Panc1 (cell line): ENCODE measurements at places on chromosomes 1 and 21. TPM values are rescaled to one million over a fixed set of nuclear protein-coding genes. Genes with fewer than 3 reads are reported as not detected.
A peak's percentile ranks its signal among the peaks of the same experiment; 100 is the strongest.

DNA sequence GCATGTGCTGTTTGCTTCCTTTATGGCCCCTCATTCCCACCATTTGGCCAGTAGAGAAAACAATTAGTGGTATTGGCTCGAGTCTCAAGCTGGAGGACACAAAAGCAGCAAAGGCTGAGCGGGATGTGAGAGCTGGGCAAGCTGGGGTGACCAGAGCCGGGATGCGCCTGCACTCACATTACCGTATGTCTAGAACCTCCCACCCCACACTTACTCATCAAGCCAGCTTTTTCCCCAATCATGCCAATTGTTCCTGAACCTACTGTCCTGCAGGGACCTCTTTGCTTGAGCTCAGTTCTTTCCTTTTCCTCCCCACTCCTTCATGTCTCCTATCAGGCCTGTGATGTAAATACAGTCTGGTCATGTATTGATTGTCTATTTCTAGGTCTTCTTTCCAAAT is 45.9 kb downstream of the KIRREL1 start:
- H3K4me3 ChIP-seq, result no peak overlapping the region
- DNase-seq, result no peak
- H3K27me3 ChIP-seq, result no peaks in the 10 kb centered on the region
- H3K36me3 ChIP-seq, result peaks cover 2% of the 10 kb centered on the region; the same call in 1 of the 2 replicates
- no peak overlapping the region; the same call in 1 of the 2 replicates for H3K27ac ChIP-seq

DNA sequence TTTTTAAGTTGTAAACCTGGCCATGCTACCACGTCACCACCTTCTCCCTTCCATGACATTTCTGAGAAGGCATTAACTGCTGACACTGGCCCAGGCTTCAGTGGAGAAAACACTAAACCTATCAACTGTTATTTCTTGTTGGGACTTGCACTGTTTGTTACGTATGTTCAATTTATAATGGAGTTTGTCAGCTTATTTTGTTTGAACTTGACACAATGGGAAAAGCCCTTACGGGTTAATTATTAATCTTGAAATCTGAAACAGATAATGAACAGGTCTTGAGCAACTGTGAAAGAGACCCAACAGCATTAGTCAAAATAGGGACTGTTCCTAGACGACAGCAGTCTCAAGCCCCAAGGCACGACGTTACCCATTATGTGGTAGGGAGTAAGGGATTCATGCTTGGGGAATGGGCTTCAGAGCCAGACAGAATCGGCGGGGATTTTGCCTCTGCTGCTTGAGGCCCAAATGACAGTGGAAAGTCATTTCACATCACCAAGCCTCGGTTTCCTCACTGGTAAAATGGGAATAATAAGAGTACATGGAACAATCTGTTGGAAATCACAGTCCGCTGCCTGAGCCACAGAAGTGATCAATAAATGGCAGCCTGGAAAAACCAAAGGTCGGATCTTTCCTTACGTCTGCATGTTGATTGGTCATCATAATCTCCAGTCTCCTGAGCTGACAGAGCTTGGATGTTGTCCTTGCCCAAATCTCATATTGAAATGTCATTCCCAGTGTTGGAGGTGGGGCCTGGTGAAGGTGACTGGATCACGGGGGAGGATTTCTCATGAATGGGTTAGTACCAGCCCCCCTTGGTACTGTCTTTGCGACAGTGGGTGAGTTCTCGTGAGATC is 44.5 kb downstream of the TIAM1 start:
- H3K27me3 ChIP-seq, result no peaks in the 10 kb centered on the region
- DNase-seq, result no peak
- H3K4me3 ChIP-seq, result no peak overlapping the region
- no peaks in the 10 kb centered on the region for H3K36me3 ChIP-seq
- no peak overlapping the region for H3K27ac ChIP-seq

- no peaks in the 10 kb centered on the region for H3K4me1 ChIP-seq
- no peak for DNase-seq
- no peaks in the 10 kb centered on the region for H3K27me3 ChIP-seq
- H3K36me3 ChIP-seq, result no peaks in the 10 kb centered on the region
- H3K4me3 ChIP-seq, result no peak overlapping the region
- H3K27ac ChIP-seq, result no peak overlapping the region
Measured at GRCh38 chr1:116919802-116920201, 10.1 kb downstream of the PTGFRN start.

CFAP141 gene
- not detected for total RNA-seq

GRCh38 chr1:47696737-47697441 is 259.0 kb downstream of the FOXD2 start:
- DNase-seq, result no peak
- no peak overlapping the region for H3K4me3 ChIP-seq
- no peak overlapping the region for H3K27ac ChIP-seq
- H3K4me1 ChIP-seq, result no peaks in the 10 kb centered on the region
- H3K27me3 ChIP-seq, result no peaks in the 10 kb centered on the region
- no peaks in the 10 kb centered on the region for H3K36me3 ChIP-seq

DIO1 gene
- total RNA-seq, result 0.28 TPM

- H3K27me3 ChIP-seq, result no peaks in the 10 kb centered on the region
- no peaks in the 10 kb centered on the region for H3K36me3 ChIP-seq
- H3K4me1 ChIP-seq, result no peaks in the 10 kb centered on the region
- no peak overlapping the region for H3K27ac ChIP-seq
- H3K4me3 ChIP-seq, result no peak overlapping the region
Measured at GRCh38 chr1:82446955-82447354, 646.2 kb downstream of the ADGRL2 start.

GRCh38 chr1:162230517-162230916 is 146.1 kb downstream of the SPATA46 start:
- no peaks in the 10 kb centered on the region for H3K36me3 ChIP-seq
- no peaks in the 10 kb centered on the region for H3K27me3 ChIP-seq
- DNase-seq, result no peak
- no peak overlapping the region for H3K4me3 ChIP-seq

- no peak overlapping the region for H3K4me3 ChIP-seq
- DNase-seq, result no peak
- no peaks in the 10 kb centered on the region for H3K36me3 ChIP-seq
Measured at GRCh38 chr1:207960346-207960745, 49.4 kb upstream of the CD34 start.

- H3K4me3 ChIP-seq, result no peak overlapping the region
- DNase-seq, result no peak
- H3K27ac ChIP-seq, result no peak overlapping the region
- no peaks in the 10 kb centered on the region for H3K4me1 ChIP-seq
Measured at GRCh38 chr1:108114033-108114599, 86.0 kb downstream of the SLC25A24 start.

COL8A2 gene
- total RNA-seq, result 1.2 TPM

- 0 out of 2 replicates have a peak, but pooled peaks cover 2% of the 10 kb centered on the region for H3K4me1 ChIP-seq
- H3K27ac ChIP-seq, result no peak overlapping the region
- DNase-seq, result no peak
- H3K4me3 ChIP-seq, result peak overlapping the region; percentile 23; the same call in 1 of the 2 replicates
- H3K27me3 ChIP-seq, result peaks cover 41% of the 10 kb centered on the region
Measured at GRCh38 chr1:153262070-153262366, 2.5 kb downstream of the LORICRIN start.

MIB2 gene
- total RNA-seq, result 74.5 TPM

C8B gene
- total RNA-seq, result not detected

DNA sequence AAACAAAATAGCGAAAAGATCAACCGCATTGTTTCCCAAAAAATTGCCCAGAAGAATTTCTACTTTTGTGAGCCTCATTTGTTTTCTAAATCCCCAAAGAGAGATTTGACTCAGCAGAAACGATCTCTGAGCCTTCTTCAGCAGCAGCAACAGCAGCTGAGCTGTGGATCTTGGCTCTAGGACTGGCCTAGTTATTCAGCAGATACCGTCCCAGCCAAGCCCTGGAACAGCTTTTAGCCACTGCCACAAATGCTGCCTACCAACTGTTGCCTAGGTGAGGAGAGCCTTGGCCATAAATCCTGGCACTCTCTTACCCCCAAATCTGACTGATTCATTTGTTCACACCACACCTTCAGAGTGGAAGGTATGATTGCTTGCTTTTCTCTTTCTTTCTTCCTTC is 320.1 kb downstream of the TGFB2 start:
- H3K27me3 ChIP-seq, result no peaks in the 10 kb centered on the region
- peaks cover 14% of the 10 kb centered on the region for H3K4me1 ChIP-seq
- no peaks in the 10 kb centered on the region for H3K36me3 ChIP-seq
- H3K27ac ChIP-seq, result peak overlapping the region; percentile 76

DNA sequence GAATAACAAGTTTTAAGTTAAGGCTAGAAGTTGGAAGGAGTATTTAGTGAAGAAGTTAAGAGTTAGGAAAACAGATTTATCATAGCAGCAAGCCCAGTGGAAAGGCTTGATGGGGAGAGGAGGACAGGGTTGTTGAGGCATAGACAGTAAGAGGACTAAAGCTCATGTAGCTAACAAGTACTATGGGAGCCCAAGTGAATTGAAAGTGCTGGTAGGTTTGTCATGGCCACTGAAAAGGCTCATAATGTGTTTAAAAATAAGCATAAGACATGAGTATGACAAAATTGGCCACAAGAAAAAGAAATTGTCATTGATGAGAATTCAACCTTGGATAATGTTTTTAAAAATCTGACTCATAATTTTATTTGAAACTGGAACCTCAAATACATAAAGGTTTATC is 49.2 kb upstream of the CRB1 start:
- H3K27me3 ChIP-seq, result no peaks in the 10 kb centered on the region
- H3K36me3 ChIP-seq, result no peaks in the 10 kb centered on the region
- no peak overlapping the region for H3K27ac ChIP-seq

WLS gene
- total RNA-seq, result 29.6 TPM

DNA sequence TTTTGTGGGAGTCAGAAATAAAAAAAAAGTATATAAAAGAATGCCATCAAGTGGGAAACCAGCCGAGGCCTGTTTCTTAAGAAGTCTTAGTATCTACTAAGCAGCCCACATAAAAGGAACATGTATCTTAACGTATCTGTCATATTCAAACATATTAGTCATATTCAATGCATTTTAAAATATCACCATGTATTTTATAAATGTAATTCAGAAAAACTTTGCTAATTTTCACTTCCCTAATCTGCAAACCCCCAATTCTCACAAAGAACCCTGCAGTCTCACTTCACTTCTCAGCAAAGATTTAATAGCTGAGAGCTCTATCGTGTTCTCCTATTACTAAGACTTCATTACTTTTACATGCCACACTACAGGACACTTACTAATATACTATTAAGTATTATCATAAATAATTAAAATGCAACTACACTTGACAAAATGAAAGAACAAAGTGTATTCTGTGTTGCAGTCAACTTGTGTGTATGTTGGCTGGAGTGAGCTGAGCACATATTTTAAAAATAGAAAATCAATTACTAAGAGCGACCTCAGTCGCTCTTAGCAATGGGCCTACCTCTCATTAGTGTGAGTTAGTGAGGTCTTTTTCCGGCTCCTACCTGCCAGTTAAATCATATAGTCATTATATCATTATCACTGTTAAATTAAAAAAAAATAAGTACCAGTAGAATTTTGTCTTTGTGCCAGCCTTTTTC is 484.3 kb downstream of the LMO4 start:
- H3K27me3 ChIP-seq, result no peaks in the 10 kb centered on the region
- DNase-seq, result no peak
- H3K36me3 ChIP-seq, result no peaks in the 10 kb centered on the region
- no peak overlapping the region for H3K4me3 ChIP-seq
- H3K27ac ChIP-seq, result no peak overlapping the region
